T-helper 17 cell (primary cell): ENCODE measurements at places on chromosomes 13 and 19. TPM values are rescaled to one million over a fixed set of nuclear protein-coding genes. Genes with fewer than 3 reads are reported as not detected.

GRCh38 chr19:2289714-2290435 is 7.9 kb upstream of the PEAK3 start:
- DNase-seq: no peak

- peak; percentile 50 for DNase-seq
Measured at GRCh38 chr19:1213391-1214286, 8.1 kb downstream of the STK11 start.

DNA sequence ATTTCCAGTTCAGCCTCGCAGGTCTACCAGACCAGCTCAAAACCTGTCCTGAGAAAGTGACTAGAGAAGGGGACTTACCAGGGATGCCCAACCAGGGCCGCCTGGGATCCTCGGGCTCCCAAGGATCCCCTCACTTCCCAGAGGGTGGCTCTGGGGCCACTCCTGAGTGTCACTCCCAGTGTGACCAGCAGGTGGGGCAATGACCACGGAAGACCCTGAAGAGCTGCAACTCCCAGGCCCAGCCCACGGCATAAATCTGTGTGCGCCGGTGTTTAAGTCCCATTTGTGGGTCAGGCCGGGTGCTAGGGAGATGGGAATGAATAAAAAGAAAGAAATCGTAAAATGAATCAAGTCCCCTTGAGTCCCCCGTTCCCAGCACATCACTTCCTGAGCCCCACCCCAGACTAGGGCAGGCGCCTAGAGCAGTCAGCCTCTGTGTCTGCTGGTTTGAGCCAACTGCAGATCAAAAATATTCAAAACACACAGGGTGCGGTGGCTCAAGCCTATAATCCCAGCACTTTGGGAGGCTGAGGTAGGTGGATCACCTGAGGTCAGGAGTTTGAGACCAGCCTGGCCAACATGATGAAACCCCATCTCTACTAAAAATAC is 10.7 kb downstream of the PTGIR start:
- peak; percentile 76 for DNase-seq

DNA sequence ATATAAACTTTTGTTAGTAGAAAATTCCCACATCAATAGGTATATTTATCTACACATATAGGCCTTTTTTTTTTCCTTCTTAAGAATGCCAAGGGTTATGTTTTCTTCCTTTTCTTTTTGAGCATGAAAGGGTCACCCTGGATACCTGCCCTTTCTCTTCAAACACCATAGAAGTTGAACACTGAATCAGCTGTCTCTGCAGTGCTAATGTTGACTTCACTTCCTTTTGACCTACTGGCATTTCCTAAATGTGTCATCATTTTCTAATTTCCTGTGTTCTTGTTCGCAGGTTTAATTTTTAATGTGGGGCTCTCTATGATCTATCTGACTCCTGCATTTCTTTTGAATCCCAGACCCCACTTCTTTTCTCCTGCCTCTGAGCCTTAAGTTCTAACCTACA is 532.0 kb downstream of the GPC6 start:
- DNase-seq: no peak

DNA sequence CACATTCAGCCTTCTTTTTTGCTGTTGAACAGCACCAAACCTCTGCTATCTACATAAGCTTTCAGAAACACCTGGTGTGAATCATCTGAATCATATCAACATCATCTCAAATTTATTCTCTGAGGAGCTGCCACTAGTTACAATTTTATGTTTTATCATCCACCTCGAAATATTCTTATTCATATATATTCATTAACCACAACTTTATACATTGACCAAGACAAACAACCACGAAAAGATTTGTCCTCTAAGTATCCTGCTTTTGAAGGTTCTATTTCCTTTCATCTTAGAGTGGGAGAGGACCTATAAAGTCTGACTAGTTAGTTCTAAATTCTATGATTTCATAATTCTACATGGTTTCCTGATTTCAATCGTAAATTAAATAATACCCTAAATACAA is 18.9 kb downstream of the ESD start:
- DNase-seq: no peak

DNA sequence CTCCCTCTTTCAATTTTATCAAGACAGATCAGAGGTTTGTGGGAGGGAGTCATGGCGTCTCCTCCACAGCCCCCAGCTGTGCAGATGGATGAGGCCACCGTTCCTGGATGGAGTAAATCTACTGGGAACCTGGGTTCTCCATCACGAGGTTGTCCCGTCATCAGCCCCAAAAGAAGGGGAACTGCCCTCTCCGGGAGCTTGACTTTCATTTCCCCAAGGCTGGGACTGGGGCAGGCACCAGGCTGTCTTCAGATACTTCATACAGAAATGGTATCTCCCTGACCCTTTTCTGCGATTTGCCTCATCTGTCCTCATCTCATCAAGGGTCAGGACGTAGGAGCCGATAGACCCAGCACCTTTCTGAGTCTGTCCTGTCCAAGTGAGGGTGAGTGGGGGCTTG is 9.8 kb downstream of the LILRB2 start:
- no peak for DNase-seq

Gene EXOSC5
- total RNA-seq: 13.0 TPM

Gene SPART
- 25.6 TPM for total RNA-seq

Gene FBXO46
- 19.4 TPM for total RNA-seq

DNA sequence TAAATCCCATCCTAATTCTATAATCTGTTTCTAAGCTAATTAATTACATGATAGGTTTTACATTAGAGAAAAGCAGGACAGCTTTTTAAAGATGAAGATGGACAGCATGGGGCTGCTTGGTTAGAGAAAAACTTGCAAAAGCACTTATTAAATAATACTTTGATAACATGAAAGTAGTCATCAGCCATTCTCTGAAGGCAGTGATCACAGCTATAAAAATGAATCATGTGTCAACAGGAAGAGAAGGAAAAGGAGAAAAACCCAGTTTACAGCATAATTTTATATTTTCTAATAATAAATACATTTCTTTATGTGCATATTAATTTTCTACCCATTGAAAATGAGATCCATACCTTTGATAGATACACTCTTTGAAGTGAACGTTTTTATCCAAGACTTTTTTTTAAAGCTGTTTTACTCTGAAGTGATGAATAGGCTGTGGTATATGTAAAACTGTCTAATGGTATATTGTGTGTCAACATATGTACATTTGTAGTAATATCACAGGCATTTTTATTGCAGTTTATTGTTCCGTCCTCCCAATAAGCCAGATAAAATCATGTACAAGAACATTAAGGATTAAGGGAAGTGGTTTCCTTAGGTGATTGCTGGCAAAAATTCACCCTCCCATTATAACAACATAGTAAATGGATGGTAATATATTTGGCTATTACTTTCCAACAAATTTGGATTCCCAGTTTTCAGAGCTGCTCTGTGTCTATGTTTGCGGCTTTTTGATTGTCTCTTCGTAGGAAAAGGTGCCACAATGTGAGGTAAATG is 1.3 kb upstream of the KLF5 start:
- DNase-seq: no peak

Gene RUBCNL
- 0.13 TPM for total RNA-seq

Gene F10
- total RNA-seq: not detected

DNA sequence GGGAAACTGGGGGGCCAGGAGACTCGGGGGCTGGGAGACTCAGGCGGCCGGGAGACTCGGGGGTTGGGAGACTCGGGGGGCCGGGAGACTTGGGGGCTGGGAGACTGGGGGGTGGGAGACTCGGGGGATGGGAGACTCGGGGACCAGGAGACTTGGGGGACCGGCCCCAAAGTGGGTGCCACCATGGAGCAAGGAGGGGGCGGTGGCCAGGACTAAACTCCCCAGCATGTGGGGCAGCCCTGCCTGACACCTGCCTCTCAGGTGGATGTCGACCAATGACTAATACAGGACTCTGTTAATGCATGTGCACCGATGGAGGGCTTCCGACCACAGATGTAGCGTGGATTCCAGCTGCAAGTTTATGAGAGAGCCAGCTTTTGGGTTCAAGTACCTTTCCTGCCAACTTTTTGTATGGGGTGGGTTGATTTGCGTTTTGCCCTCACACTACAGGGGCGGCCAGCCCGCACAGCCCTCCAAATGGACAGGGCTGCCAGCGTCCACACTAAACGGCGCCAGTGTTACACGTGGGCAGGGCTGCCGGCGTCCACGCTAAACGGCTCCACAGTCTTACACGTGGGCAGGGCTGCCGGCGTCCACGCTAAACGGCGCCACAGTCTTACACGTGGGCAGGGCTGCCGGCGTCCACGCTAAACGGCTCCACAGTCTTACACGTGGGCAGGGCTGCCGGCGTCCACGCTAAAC is 62.2 kb downstream of the RASA3 start:
- DNase-seq: no peak

Gene PLPP2
- total RNA-seq: 0.60 TPM

GRCh38 chr13:69619651-69620050 is 488.0 kb upstream of the ATXN8OS start:
- no peak for DNase-seq

GRCh38 chr13:23965346-23965745 is 68.0 kb upstream of the C1QTNF9B start:
- DNase-seq: no peak

Gene ALDH16A1
- 38.0 TPM for total RNA-seq

- DNase-seq: peak; percentile 29
Measured at GRCh38 chr19:41997121-41997850, 3.3 kb upstream of the ATP1A3 start.

DNA sequence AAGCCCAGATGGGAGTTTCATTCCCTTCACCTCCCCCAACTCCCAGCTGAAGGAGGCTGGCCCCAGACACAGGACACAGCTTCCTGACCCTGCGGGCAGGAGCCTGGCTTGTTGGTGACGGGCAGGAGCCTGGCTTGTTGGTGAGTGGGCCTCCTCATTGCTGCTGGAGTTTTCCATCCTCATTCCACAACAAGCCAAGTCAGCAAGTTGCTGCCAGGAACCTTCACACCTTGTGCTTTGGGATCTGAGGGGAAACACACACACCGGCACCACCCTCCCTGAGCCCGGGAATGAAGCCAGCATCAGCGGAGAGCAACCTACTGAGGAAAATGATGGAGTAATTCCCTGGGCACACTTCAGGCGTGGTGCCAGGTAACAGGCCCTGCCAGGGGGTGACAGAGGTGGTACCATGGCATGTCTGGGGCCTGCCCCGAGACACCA is 74.9 kb downstream of the ALOX5AP start:
- DNase-seq: no peak

DNA sequence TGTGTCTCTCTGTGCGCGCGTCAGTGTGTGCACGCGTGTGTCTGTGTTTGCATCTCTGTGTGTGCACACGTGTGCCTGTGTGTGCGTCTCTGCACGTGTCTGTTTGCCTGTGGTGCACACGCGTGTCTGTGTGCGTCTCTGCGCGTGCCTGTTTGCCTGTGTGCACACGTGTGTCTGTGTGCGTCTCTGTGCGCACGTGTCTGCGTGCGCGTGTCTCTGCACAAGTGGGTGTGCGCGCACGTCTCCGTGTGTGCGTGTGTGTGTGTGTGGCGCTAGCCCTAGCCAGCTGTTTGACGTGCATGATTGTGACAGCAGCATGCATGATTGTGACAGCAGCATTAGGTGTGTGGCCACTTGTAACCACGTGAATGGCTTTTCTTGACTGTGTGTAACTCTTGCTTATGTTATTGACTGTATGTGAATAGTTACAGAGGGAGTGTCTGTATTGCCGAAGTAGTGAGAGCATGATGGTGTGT is 31.1 kb downstream of the ZNF146 start:
- no peak for DNase-seq

DNA sequence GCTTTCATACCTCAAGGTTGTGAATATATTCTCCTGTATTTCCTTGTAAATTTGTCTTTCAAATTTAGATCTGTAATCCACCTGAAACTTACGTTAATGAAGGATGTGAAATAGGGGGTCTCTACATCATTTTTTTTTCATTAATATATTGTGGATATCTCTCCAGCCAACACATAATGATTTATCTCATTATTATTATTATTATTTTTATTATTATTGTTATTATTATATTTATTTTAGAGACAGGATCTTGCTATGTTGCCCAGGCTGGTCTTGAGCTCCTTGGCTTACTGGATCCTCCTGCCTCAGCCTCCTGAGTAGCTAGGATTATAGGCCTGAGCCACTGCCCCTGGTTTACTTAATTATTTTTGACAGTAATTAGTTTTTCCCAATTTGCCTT is 4.3 kb upstream of the LIPE start:
- DNase-seq: no peak

DNA sequence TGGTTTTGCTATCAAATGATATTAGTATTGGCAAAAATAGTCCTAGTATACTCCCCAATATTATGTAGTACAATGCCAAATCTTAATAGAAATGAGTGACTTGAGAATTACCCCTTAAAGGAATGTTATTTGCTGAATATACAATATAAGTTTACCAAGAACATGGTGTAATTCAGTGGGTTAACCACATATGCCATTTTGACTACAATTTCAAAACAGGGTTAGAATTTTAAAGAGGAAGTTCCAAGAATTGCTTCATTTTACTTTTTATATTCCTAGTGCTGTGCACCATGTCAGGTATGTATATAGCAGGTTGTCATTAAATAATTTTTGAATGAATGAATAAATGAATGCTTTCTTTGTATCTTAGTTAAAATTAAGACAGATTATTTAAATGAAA is 66.3 kb downstream of the LMO7 start:
- no peak for DNase-seq
